ENCODE measurements at places on chromosomes 16 and 17. TPM values are rescaled to one million over a fixed set of nuclear protein-coding genes. Genes with fewer than 3 reads are reported as not detected.

- DNase-seq = no peak
Observed at GRCh38 chr17:31093866-31094599, 744 bp upstream of the NF1 start.

The ABI3 gene
- 3.6 TPM for total RNA-seq

DNA sequence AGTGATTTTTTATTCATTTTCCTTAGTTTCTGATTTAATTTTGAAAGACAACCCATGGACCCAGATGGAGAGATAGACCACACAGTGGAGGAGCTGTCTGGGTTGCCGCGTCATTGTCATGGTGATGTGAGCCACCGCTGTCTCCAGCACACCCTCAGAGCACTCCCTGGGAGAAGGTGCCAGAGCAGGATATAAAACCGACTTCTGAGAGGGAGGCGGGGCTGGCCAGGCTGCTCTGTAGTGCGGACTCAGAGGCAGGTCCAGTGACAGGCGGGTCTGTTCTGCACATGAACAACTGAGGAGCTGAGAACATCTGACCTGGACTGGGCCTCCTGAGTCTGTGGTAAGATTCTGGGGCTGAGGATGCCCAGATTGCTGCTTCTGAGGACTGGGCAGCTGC is 216.3 kb upstream of the NLRP1 start:
- DNase-seq = no peak

The OSGIN1 gene
- 15.7 TPM for total RNA-seq

The NPIPB6 gene
- total RNA-seq = 3.1 TPM

DNA sequence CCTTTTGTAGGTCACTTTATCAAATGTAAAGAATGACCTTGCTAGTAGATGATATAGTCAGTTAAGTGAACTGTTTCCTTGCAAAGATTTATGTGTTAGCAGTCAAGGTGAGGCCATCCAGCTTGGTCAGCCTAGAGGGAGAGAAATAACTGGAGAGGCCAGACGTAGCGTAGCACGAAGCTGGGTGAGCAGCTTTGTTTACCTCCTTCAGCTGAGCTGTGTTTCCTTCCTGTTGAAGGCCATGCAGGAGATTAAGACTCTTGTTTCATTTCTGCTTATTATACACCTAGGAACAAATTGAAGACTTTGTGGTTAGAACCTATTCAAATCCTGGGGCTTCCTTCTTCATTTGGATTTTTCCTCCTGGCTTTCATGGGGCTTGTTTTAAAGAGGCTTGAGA is 267.1 kb downstream of the PHKB start:
- no peak for DNase-seq

DNA sequence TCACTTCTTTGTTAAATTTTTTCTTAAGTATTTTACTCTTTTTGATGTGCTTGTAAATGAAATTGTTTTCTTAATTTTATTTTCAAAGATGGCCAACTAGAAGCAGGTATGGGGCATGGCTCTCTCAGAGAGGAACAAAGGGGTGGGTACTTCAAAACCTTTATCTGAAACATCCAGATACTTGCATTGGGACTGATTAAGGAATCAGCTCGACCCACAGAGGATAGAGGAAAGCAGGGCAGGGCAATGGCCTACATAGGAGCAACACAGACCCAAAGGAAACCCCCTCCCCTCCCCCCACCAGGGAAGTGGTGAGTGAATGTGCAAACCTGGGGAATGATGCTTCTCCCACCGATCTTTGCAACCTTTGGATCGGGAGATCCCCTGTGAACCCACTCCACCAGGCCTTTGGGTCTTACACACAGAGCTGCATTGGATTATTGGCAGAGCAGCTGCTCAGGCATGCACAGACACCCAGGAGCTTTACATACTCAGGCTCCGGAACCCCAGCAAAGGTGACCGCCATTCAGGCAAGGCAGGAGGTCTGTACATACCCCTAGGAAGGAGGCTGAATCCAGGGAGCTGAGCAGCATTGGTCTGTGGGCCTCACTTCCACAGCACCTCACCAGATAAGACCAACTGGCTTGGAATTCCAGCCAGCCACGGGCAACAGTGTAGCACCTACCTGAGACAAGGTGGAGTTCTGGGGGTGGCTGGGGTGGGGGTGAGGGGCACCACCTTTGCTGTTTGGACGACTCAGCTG is 3.0 kb upstream of the CCR7 start:
- DNase-seq = no peak

GRCh38 chr16:6545329-6545728 is 787.3 kb upstream of the RBFOX1 start:
- DNase-seq = no peak

DNA sequence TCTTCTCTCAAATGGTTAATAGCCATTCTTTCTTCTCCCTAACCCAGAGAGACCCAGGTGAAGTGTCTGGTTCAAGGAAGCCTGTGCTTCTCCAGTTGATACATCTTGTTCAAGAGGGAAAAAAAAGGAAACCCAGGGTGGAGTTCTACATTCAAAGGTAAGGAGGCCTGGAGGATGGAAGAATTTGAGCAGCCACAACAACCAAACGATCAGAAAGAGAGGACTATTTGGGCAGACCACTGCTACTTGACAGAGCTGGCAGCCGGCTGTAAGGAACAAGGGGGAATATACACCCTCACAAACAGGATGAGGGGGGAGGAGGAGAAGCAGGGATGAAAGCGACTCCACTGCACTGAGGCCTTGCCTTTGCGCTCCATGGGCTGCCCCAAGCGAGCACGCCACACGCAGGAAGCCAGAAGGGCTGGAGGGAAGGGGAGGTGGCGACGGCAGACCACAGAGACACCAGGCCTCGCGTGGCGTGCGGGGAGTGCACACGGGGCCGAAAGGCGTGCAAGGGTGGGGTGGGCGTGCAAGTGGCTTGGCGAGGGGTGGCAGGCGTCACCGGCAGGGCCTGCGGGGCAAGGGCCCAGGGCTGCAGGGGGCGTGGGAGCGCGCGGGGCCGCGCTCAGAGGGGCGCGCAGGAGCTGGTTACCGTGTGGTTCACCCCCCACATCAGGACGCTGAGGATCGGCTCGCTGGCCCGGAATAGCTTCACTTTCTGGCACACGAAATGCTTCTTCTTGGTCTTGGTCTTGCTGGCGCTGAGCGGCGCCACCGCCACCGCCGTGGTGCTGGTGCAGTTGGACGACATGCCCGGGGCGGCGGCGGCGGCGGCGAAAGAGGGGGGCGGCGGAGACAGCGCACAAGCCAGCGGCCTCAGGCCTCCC is 499 bp downstream of the PIP4K2B start:
- DNase-seq = no peak

DNA sequence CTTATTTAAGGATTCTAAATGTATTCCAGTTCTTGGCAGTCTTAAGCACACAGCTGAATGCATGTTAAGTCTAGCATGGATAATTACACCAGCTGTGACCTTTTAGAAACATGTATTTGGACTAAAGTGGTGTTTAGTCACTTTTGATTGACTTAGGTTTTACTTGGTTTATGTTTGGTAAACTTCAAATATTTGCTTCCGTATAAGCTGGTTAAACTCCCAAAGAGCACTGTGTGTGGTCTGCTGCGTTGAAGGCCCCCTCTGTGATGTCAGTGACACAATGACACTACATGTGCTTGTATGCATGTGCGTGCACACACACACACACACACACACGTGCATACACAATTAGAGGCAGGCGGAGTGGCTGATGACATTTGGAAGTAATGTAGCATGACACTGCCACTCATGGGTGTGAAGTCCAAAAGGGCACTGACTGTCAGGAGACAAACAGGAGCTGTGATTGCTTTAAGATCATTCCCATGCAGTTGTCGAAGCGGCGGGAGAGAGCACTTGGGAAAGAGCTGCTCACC is 156.1 kb upstream of the CDH13 start:
- no peak for DNase-seq

The RAC3 gene
- 7.9 TPM for total RNA-seq

The C16orf86 gene
- total RNA-seq = 7.1 TPM

- DNase-seq = no peak
Observed at GRCh38 chr17:8740486-8740885, 4.2 kb downstream of the CCDC42 start.
